ENCODE measurements at places on chromosomes 2 and 18.

DNA sequence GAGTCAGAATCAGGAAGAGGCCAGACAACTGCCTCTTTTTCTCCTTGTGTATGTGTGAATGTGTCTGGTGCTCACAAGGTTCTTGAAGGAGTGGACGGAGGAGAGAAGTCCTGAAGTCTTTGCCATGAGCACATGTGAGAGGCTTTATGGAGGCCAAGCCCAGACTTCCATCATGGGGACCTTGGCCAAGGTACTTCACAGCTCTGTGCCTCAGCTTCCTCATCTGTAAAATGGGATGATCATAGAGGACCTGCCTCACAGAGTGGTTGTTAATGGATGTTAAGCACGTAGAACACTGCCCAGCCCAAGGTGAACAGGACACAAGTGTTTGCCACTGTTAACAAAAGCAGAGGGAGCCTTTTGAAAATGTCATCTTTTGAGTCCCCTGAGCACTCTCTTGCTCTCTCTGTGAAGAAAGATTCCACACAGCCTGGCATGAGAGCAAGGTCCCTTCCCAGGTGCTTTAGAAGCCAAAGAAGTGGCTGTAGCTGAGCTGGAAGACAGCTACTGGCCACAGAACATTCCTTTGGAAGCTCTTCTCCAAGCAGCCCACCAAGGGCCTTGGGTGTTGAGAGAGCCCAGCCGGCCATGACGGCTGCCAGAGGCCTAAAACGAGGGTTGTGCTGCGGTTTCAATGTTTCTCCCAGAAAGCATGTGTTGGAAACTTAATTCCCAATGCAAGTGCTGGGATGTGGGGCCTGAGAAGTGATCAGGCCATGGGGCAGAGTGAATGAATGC, 41.8 kb upstream of the ASPRV1 start:
- DNase-seq: no peak

- DNase-seq: no peak
These were observed 117.2 kb downstream of the COL6A3 start for GRCh38 chr2:237296756-237297155.

GRCh38 chr18:76456018-76456750, 38.9 kb downstream of the ZNF516 start:
- no peak for DNase-seq

DNA sequence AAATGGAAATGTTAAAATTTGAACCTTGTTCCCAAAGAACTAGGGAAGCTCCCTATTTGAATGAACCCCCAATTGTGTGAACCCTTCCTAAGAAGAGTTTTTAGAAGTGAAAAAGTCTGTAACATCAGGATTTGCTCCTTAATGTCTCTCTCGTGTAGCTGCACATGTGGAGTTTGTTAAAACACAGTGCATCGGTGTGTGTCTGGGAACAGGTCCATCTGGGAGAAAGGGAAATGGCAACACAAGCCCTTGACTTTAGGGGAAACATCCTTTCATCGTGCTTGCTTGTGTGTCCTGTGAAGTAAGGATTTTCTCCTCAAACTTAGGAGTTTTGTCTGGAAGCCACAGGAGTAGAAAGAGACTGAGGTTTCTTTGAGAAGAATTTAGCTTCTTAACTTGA, 203.9 kb downstream of the PRKCE start:
- DNase-seq: no peak
